Tibial artery (tissue), 4 donors: ENCODE measurements at places on chromosomes 12 and 14.

DNA sequence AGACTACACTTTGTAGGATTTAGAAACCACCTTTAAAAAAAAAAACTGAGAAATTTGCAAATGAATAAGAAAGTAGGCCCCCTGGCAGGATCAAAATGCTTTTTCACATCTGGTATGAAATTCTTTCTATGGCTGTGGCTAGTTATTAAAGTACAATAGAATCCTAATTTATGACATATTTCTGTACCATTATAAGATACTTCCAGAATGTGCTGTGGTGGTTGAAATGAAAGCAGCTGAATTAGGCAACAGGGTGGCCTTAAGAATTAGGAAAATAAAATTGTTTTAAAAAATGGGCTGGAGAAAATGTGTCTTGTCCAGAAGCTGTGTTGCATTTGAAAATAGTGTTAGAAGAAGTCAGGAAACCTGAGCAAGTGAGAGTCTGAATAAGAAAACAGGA lies 85.9 kb upstream of the PDE3A start:
- no peak for DNase-seq

DNA sequence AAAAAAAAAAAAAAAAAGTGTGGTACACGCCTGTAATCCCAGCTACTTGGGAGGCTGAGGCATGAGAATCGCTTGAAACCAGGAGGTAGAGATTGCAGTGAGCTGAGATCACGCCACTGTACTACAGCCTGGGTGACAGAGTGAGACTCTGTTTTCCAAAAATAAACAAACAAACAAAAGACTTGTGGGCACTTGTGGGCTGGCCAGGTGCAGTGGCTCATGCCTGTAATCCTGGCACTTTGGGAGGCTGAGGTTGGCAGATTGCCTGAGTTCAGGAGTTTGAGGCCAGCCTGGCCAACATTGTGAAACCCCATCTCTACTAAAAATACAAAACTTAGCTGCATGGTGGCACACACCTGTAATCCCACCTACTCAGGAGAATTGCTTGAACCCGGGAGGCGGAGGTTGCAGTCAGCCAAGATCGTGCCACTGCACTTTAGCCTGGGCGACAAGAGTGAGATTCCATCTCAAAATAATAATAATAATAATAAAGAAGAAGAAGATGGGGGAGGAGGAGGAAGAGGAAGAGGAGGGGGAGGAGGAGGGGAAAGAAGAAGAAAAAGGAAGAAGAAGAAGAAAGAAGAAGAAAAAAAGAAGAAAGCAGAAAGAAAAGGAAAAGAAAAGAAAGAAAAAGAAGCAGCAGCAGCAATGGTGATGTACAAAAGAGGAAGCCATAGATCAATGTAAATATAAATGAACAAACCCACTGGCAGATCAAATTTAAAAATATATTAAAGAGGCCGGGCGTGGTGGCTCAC lies 27.9 kb upstream of the CCNT1 start:
- DNase-seq: no peak

GRCh38 chr12:68595241-68595640 lies 15.5 kb upstream of the RAP1B start:
- no peak for DNase-seq

GRCh38 chr12:105928436-105928835 lies 210.3 kb downstream of the NUAK1 start:
- DNase-seq: no peak

DNA sequence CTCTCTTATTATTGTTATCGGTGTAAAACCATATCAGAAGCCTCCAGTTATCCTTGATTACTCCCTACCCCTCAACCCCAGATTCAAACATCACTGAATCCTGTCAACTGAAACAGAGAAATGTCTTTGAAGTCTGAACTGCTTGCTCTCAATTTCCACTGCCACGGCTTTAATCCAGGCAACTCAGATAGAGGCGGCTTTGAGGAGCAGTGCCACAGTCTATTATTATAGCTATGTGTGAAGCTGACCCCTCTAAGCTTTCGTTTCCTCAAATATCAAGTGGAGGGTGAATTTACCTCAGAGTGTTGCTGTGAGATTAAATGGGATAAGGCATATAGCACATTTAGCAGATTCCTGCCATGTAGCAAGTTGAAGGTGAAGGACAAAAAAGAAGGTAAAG lies 49.0 kb upstream of the PDE3A start:
- DNase-seq: no peak

DNA sequence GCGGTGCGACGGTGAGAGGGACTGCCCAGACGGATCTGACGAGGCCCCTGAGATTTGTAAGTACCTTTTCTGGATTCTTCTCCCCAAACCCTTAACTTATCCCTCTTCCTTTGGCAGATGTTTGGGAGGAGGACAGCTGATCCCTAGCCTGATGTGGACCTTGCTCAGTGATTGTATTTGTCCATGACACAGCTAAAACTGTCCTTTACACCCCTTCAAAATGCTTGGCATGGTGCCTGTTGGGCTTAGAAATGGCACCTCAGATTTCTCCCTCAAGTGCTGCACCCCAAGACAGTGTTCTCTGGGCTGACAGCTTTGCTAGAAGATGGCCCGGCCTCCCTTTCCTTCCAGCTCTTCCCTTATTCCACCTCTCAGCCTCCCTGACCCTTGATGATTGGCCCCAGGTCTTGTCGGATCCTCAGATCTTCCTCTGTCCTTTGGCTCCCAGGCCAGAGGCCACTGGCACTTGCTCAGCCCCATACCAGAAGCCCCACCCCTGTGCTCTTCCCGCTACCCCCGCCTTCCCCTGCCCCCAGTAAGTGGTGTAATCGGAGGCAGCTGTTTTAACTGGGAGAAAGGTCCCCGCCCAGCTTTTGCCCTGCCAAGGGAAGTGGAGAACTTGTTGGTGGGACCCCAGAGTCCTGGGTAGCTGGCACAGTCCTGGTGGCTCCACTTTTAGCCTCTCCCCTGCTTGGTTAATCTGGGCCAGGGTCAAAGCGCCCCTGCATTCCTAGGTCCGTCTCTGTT lies 8.7 kb downstream of the LRP1-AS start:
- peak; percentile 93 for DNase-seq

GRCh38 chr12:75432924-75433323 lies 42.0 kb downstream of the GLIPR1L2 start:
- no peak for DNase-seq

DNA sequence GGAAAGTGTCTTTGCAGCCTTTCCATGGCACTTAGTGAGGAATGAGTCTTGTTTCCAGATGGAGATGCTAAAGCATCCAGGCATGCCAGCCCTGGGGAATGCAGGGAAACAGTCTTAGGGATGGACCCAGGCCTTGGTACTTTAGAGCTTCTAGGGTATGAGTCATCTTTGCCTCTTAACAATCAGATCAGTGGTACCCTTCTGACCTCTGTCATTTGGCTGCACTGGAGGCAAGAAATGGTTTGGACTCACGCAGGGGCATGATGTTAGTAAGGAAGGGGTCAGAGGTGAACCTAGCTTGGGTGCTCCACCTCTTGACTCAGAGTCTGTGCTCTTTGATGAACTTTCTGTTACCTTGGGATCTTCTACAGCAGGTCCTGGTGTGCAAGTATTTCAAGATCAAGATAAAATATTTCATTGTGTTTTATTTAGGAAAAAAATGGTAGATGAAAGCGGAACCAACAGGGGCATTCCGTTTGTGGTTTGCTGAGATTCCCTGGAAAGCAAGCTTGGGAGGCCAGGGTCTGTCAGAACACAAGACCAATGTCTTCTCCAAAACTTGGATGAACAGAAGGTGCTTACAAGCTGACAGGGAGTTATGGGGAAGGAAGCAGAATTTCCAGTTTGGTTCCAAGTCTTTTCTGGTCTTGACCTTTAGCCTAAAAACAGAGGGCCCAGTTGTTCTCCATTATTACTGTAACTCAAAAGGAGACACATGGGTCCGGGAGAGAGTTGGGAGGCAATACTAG lies 216.2 kb downstream of the ZFP36L1 start:
- DNase-seq: no peak

- peak; percentile 41 for DNase-seq
Observed at GRCh38 chr12:121110211-121110940, 22.3 kb upstream of the P2RX7 start.

DNA sequence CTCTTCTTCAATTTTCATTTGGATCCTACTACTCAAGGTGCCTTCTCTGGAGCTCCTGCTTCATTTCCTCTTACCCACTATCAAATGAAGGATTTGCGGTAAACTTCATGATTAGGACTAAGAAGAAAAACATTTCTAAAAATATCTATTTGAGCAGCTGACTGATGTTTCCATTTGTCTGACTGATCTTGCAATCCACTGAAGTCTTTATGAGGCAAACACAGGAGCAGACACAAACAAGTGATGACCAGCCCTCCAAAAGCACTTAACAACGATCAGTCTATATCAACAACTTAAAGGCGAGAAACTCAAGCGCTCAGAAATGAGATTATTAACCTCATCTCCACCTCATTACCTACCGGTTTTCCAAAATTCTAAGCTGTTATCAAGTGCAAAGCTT lies 26.2 kb downstream of the OSBPL8 start:
- no peak for DNase-seq

DNA sequence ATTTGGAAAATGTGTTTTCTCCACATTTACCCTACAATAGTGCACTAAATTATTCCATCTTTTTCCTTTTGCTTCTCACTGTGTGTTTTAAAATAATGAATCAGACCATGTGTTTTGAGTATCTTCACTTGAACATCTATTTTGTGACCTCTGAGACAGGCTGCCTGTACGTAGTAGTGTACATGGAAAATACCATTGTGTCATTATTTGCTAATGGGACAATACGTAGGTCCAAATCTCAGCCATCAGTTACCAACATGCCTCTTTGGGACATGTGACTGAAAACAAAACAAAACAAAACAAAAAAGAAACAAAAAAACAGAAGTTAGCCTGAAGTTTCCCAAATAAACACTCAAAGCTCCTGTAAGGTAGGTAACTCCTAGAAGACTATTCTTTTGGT lies 7.1 kb upstream of the MYF6 start:
- no peak for DNase-seq

GRCh38 chr12:60112063-60112462 lies 516.2 kb downstream of the SLC16A7 start:
- DNase-seq: no peak

DNA sequence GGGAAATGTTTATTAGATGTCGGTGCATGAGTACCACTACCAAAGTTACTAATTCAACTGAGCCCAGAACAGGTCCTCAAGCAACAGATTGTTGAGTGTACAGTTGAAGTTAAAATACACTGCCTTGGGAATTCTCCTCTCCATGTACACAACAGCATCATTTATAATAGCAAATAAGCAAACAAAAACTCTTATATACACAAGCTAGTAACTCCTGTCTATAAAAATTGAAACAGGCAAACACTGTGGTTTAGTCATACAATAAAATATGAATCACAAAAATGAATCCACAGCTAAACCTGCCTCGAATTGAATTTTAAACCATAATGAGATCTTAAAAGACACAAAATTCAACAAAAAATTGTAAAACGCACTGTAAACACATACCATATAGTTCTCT lies 681.1 kb downstream of the C12orf50 start:
- no peak for DNase-seq

GRCh38 chr14:77040059-77040740 lies 11.7 kb upstream of the IRF2BPL start:
- DNase-seq: peak; percentile 99
